ENCODE measurements at places on chromosomes 4 and X.

GRCh38 chr4:26619784-26620183, 35.9 kb downstream of the TBC1D19 start:
- peak; percentile 53 for DNase-seq

GRCh38 chrX:128287693-128288092, 235.5 kb upstream of the ACTRT1 start:
- no peak for DNase-seq

GRCh38 chr4:145815027-145815612, 123.5 kb downstream of the ZNF827 start:
- DNase-seq = no peak

DNA sequence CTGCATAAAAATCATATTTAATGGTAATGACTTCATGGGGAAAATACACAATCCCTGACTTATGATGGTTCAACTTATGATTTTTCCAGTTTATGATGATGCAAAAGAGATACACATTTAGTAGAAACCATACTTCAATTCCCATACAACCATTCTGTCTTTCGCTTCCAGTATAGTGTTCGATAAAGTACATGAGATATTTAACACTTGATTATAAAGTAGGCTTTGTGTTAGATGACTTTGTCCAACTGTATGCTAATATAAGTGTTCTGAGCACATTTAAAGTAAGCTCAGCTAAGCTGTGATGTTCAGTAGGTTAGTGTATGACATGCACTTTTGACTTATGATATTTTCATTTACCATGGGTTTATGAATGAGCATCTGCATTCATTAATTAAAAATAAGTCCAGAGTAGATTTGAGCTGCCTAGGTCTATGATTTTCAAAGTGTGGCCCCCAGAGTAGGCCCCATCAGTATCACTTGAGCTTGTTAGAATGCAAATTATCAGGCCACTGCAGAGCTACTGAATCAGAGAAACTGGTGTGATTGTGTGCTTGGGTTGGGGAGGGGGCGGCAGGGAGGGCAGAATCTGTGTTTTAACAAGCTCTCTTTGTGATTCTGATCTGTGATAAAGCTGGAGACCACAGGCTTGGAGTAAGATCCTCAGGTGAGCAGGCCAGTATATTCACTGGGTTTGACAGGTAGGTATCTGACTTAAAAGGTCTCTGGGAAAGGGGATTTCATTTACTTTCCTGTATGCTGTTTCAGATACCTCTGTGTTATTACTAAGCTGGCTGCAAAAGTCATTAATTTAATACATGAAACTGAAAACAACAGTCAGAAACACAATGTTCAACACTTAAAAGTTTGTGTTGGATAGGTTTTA, 8.4 kb downstream of the ATP10D start:
- no peak for DNase-seq

- no peak for DNase-seq
These were observed 8.2 kb downstream of the FHIP1A start for GRCh38 chr4:151417164-151417571.

- no peak for DNase-seq
These were observed 720.9 kb downstream of the FSTL5 start for GRCh38 chr4:161442921-161443320.

DNA sequence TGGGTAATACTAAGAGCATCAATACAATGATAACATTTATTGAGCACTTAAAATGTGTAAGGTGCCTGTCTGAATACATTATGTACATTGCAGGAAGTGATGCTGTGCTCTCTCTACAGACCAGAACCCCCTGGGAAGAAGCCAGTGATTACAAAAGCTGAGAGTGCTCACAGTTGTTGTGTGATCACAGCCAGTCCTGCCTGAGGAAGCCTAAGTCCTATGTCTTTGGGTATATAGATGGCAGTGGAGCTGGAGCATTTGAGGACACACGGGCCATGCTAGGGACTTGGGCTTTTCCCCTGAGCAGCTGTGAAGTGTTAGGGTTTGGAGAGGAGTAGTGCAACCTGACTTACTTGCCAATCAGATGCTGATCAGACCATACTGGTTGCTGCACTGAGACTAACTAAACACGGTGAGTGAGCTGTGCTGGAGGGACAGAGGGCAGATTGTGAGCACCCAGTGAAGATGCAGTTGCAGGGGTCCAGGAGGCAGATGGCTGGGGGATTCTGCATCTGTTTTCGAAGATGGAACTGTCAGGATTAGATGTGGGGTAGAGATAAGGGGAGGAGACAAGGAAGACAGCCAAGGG, 60.8 kb upstream of the TBC1D14 start:
- DNase-seq = no peak

DNA sequence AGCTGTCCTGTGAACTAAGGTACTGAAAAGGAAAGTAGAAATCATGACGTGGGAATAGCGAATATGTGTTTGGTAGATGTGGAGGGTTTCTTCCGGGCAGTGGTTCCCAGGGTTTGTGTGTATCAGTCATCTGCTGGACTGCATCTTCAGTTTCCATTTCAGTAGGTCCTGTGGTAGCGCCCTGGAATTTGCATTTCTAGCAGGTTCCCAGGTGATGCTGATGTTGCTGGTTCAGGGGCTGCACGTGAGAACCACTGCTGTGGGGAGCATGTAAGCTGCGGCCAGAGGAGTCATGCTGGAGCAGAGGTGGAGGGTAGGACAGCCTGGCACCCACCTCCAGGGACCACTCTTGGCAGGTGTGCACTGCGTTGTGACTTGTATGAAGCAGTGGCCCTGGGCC, 47.1 kb downstream of the ARHGAP10 start:
- no peak for DNase-seq
